ENCODE measurements at places on chromosomes 7 and 10.

- DNase-seq: no peak
Measured at GRCh38 chr10:79488336-79488735, 24.0 kb upstream of the EIF5AL1 start.

- no peak for DNase-seq
Measured at GRCh38 chr7:100456562-100456961, 7.5 kb downstream of the SPACDR start.

DNA sequence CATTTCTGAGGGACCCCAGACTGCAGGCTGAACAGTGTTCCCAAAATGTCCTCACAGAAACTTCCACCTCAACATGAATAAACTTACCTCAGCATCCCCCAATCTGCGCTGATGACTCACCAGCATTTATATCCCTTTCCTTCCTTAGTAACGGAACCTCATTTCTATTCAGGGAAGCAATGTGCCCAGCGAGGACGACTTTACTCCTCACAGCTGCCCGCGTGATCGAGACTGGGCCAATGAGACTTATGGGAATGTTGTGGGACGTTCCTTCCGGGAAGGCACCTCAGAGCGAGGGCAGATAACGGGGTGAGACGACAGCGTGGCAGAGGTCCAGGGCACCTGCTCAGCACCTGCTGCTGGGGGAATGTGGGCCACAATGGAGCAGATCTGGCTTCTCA is 73.1 kb upstream of the CAMK2B start:
- DNase-seq: no peak

DNA sequence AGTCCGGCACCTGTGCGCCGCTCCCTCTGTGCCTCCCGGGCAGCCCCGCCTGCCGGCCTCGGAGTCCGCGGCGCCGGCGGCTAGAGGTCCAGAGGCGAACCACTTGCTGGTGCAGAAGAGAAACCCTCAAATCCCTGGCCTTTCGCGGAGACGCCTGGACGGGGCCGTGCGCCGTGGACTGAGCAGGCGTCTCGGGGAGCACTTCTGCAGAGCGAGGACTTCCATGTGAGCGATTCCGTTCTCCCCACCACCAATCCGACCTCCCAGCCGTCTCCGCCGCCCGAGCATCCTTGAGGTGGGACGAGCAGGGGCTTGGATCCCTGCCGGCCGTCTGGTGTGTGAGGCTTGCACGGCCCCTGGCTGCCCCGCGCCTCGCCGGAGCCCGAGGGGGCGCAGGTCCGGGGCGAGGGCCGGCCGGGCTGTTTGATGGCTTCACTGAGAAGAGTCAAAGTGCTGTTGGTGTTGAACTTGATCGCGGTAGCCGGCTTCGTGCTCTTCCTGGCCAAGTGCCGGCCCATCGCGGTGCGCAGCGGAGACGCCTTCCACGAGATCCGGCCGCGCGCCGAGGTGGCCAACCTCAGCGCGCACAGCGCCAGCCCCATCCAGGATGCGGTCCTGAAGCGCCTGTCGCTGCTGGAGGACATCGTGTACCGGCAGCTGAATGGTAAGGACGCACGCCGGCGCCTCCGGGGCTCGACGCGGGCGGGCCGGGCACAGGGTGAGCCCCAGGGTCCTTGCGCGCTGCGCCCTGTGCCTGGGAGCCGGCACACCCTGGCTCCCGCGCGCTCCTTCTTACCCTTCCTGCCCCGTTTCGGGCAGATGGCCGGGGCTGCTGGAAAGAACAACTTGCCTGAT is 660 bp downstream of the GALNT17 start:
- no peak for DNase-seq

- DNase-seq: no peak
Measured at GRCh38 chr10:69752479-69752878, 49.2 kb upstream of the COL13A1 start.

GRCh38 chr10:114908896-114909295 is 29.1 kb upstream of the TRUB1 start:
- no peak for DNase-seq

GRCh38 chr7:2503056-2503941 is 16.3 kb upstream of the LFNG start:
- no peak for DNase-seq

GRCh38 chr7:100572281-100572948 is 1.3 kb downstream of the SAP25 start:
- no peak for DNase-seq

- no peak for DNase-seq
Measured at GRCh38 chr7:85094046-85094725, 92.7 kb downstream of the SEMA3D start.

- DNase-seq: no peak
Measured at GRCh38 chr10:73182568-73182967, 14.6 kb downstream of the FAM149B1 start.

DNA sequence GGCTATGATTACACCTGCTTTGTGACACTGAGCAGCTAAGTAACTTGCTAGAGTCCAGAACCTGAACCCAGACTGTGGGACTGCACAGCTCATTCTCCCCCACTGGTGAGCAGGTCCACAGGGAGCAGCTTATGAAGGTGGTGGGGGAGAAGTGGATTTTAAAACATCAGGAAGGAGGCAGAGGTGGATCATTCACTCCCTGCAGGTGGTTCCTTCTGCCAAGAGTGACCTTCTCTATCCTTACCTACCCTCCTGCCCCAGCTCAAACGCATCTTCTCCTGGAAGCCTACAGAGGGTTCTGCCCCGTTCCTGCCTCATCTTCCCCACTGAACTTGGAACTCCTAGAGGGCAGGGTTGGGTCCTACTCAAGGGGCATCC is 539 bp upstream of the FAM241B start:
- DNase-seq: no peak

- no peak for DNase-seq
Measured at GRCh38 chr10:30456266-30456665, 22.3 kb downstream of the MAP3K8 start.

GRCh38 chr7:101172854-101173751 is 7.0 kb downstream of the NAT16 start:
- no peak for DNase-seq

GRCh38 chr7:117127585-117128168 is 174.4 kb downstream of the ST7 start:
- DNase-seq: peak; percentile 51

DNA sequence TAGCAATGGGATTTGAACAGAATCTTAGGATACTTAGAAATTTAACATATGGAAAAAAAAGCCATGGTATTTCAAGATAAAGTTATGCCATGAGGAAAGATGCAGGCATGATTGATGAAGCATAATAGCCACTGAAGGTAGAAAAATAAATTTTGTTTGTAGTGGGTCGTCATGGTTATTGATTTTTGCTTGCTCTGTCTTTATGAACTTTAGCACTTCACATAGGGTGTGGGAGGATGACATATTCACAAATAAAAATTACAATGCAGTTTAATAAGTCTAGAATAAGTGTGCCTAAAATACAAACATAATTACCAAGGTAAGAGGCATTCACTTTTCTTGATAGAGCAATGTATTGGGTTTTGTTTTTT is 129.1 kb upstream of the SEMA3E start:
- DNase-seq: no peak

DNA sequence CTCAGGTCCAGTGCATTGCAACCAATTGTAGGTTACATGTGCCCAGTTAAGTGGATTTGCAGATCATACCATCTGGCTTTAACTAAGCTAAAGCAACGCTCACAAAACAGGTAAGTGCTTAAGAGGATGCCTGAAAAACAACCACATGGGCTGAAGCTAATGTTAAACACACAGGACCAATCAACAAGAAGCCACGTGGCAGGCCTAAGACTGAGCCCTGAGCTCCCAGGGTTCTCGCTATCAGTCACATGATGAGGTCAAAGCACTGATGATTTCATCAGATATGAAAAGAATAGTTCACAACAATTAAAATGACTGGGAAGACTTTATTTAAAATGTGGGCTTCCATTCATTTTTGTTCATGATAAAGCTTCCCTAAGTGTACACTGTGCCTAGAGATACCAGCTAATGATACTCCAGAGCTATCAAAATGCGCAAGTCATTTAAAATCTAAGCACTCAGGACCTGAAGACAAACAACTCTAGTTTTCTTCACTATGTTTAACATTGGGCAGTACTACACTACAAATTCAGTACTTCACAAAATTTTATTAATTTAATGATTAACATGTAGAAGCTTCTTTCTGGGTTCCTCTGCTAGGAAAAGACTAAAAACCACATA is 90.6 kb downstream of the PIP4K2A start:
- no peak for DNase-seq

DNA sequence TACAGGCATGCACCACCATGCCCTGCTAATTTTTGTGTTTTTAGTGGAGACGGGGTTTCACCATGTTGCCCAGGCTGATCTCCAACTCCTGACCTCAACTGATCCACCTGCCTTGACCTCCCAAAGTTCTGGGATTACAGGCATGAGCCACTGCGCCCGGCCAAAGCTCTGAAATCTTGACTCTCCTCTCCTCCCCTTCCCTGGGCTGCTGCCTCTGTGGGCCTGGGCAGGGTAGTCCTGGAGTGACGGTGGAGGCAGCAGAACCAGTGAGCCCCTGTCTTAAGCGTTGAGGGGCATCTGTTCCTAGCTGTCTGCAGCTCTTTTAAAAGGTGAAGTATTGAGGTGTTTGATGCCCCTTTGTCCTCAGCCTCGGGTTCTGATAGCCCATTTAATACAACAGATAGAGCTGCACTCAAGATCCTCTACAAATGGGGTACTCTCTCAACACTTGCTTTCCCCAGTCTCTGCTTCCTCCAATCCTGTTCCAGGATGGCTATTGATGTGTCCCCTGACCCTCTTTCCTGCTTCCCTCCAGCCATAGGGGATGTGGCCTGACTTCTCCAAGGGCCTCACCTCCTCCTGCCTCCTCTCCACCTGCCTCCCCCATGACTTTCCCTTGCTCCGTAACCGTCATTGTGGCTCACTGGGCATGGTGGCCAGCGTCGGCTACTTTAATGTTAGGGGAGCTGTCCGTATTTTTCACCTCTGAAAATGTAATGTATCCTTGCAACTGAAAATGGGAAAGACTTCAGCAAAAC is 442.5 kb downstream of the GLRX3 start:
- DNase-seq: no peak

DNA sequence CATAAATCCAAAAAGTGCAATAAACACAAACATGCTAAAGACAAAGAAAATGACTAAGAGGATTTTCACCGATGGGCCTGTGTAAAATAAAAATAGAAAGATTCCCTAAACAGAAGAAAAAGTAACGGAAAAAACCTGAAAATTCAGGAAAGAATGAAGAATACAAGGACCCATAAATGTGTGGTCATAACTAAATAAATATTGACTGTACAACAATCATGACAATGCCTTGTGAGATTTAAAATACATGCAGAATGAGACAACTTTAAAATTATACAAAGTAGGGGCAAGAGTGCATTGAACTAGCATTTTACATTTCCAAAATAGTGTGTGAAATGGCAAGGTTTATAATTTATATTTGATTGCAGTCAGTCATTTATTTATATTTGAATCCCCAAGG is 409.1 kb upstream of the ANKRD30A start:
- no peak for DNase-seq

- DNase-seq: no peak
Measured at GRCh38 chr10:48818081-48818480, 121.6 kb downstream of the LRRC18 start.

DNA sequence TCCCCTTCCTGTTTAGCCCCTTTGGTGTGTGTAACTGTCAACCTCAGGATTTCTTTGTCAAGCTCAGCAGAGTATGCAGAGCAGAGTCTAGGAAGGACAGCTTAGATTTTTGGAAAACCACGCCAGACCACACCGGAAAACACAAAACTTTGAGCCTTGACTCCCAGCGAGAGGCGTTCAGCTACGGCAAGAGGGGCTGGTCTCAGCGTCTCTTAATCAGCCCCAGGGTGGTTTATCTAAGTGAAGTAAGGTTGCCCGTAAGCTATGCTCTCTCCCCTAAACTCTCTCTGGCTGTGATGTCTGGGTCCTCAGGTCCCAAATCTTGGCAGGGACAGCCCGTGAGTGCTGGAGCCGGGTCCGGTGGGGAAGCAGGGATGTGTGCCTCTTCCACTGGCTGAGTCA is 230.9 kb downstream of the KLF6 start:
- DNase-seq: no peak

DNA sequence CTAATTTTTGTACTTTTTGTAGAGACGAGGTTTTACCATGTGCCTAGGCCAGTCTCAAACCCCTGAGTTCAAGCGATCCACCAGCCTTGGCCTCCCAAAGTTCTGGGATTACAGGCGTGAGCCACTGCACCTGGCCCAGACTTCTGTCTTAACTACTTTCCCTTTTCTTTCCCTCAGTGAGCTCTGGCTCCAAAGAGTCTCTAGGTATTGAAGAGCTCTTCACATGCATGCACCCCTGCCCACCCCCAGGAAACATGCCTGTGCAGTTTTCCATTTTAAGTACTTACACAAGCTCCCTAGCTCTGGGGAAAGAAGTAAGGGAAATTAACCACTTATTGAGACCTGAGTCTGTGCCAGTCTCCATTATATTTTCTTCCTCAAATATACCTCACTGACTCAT is 2.0 kb downstream of the MYOZ1 start:
- DNase-seq: no peak

- no peak for DNase-seq
Measured at GRCh38 chr10:89129911-89130310, 77.2 kb downstream of the CH25H start.

- no peak for DNase-seq
Measured at GRCh38 chr7:68622500-68622899, 975.8 kb upstream of the AUTS2 start.

DNA sequence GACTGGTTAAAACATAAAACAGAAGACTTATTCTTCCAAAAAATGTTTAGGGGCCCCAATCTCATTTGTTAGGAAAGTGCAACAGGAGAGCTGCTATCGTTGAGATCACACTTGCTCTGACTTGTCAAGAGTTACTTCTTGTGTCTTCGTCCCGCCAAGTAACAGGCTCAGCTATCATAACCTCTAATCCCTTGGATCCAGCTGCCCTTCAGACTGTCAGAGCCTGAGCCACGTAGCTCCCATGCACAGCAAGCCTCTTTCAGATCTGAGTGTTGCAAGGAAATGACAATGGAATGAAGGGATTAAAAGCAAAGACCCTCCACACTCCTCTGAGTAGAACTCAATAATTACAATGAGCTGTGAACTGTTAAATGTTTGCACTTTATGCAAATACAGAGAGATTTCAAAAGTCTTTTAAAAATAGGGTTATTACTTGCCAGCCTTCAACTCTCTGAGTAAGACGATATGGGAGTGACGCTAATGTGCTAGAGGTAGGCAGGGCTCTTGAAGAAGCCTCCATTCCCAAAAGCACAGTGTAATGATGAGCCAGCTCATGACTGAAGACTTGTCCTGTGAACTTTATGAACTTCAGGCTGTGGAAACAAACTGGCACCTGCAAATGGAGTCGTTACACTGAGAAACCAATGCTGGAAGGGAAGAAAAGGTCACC is 28.4 kb upstream of the CDK13 start:
- no peak for DNase-seq

GRCh38 chr7:157570531-157571200 is 233.9 kb downstream of the DNAJB6 start:
- DNase-seq: no peak
